Daoy (cell line): ENCODE measurements at places on chromosomes 5 and 9. TPM values are rescaled to one million over a fixed set of nuclear protein-coding genes. Genes with fewer than 3 reads are reported as not detected.

DNA sequence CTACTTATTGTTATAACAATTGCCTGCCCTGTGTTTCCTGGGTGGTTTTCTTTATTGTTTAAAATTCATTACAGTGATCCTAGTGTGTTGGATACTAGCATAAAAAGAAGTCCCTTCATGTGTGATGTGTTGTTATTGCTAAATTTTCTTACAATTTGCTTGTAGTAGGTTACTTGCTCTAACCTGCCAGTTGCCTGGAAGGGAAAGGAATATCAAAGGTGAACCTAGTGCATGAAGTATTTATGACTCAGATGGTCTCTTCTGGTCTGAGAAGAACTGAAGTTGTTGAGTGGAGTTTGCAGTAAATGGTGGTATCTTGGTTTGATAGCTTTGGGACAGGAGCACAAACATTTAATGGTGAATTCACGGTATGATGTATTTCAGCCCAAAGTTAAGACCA lies 58.0 kb downstream of the SH3GL2 start:
- no peak for DNase-seq

GRCh38 chr9:68970151-68970550 lies 43.8 kb downstream of the PRKACG start:
- DNase-seq, result no peak

DNA sequence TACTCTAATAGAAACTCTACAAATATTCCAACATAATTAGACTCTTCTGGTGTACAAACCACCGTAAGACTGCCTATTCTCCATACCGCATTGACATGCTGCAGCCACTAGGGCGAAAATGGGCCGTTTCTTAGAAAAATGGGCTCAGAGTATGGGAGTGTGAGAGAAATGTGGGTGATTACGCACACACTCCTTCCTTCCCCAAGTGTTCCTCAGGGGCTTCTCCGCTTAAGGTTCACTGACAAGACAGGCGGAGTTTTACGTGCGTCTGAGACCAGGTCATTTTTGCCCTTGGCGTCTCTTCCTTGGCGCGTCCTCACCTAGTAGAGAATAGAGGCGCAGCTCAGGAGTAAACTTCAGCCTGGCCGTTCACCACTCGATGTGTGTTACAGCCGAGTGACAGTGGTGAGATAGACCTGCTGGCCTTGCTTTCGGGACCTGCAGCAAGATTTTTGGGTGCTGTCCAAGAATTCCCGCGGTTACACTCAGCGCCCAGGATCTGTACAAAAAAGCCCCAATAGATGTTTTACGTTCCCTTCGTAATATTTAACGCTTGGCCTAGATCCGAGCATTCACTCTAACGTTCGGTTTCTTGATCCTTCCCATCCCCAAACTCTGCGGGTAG lies 1.8 kb upstream of the NTRK2 start:
- DNase-seq, result peak; percentile 62

DNA sequence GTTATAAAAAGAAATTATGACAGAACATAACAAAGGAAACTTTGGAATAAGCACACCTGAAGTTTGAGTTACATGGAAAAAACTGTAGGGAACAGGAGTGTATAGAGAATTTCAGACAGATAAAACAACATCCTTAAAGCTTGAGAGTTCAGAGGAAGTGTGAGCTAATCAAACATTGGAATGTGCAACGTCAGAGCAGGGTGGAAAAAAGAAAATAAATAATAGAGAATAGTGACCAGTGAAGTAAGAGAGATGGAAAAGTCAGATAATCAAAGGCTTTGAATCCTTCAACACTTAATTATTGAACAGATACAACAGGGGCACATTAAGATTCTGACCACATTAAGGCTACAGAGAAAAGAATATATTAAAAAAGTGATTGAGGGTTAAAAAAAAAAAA lies 128.5 kb upstream of the CDH10 start:
- no peak for DNase-seq

DNA sequence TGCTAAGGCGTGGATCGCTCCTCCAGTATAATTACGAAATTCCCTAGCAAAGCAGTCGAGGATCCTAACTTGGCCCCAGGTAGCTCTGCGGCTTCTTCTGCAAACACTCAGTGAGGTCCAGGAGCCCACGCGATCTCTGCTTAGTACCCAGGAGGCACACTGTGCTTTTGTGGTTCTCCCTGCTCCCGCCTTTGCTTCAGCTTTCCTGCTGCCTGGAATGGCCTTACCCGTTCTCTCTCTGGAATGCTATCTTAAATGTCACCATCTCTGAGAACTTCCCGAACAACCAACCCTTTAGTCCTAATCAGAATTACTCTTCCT lies 639 bp downstream of the INVS start:
- DNase-seq, result peak; percentile 56

DNA sequence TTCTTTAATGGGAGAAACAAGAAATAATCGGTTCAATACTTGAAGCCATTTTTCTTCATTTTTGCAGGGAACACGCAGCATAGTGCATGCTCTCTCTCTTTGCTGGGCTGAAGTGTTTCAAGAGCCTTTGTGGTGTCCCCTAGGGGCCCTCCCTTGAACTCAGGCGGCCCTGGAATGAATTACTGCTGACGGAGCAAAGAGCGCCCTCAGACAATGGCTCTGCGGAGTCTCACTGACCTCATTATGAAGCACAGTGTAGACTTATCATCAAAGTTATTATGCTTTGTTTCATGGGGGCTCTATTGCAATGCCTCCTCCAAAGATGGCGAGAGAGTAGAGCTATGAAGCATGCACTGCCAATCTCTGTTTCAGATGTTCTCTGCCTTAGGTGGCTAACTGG lies 64.8 kb upstream of the ADCY2 start:
- DNase-seq, result peak; percentile 8

DNA sequence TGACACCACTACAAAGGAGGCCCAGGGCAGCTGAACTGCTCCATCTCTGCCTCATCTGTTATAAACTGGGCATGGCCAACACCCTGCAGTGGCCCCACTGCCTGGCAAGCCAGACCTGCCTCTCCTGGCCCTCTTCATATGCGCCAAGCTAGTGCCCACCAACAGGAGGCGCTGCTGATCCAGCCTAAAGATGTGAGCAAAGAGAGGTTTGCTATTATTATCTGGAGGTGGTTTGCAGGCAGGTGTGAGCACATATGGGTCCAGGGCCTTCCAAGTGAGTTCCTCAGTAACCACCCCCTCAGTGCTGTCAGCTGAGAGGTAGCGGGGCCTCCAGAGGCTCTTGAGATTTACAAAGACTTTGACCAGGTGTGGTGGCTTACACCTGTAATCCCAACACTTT lies 232.2 kb downstream of the SYK start:
- DNase-seq, result peak; percentile 51

- no peak for DNase-seq
These were observed 63.6 kb downstream of the PTCD2 start for GRCh38 chr5:72383726-72384125.

DNA sequence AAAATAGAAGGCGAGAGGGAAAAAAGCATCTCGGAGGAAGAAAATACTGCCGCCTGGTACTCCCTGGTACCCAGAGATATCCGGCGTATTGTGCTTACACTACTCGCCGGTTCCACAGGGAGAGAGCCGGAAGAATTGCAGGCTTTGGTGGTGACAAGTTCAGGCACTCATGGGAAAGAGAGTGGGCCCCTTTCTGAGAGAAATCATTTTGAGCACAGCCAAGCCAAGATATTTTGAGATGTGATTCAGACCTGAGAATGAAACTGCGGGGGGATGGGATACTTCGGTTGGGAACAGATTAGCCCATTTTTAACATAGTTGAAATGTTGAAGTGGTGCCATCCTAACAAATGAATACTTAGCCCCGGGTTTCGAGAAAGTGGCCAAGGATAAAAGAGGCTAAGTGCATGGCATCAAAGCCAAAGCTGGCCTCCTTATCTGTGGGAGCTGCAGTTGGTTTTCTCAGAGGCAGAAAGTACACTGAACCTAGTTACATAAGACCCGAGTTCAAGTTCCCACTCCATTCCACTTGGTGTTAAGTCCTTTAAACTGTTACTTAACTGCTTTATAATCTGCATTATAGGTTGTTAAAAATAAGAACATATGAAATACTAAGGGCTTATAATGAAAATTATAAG lies 62.7 kb downstream of the SLC1A3 start:
- DNase-seq, result no peak

- no peak for DNase-seq
These were observed 94.0 kb downstream of the CACNA1B start for GRCh38 chr9:137971477-137972138.

DNA sequence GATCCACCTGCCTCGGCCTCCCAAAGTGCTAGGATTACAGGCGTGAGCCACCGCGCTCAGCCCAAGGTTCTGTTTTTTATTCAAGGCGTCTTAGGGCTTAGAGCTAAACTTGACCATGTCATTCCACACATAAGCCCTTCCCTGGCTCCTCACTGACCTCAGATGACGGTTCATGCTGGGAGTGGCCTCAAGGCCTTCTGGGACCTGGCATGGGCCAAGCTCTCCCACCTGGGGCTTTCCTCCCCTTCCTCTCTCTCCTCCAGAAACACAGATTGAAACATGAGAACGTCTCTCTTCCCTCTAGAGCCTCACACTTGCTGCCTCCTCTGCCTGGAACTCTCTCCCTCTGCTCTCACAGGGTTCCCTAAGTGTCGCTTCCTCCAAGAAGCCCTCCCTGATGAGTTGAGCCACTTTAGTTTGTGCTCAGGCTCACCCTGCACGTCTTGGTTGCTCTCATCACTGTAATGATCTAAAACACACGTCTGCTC lies 155.6 kb upstream of the IER5L start:
- DNase-seq, result no peak

GRCh38 chr5:142046191-142046590 lies 33.4 kb upstream of the GNPDA1 start:
- no peak for DNase-seq

DNA sequence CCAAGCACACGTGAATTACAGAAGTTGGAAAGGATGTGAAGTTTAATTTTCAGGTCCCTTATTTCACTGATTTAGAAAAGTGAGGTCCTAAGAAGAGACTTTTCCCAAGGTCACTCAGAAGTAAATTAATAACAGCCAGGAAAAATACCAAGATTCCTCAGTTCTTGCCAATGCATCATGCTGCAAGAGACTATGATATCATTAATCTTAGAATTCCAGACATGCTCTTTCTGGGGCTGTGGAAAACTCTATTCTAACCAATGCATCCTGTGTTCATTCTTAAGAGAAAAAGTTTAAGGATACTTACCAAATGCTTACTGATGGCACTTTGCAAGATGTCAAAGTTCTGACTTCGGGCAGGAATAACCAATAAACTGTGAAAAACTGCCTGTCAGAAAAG lies 42.8 kb downstream of the TEX10 start:
- no peak for DNase-seq

DNA sequence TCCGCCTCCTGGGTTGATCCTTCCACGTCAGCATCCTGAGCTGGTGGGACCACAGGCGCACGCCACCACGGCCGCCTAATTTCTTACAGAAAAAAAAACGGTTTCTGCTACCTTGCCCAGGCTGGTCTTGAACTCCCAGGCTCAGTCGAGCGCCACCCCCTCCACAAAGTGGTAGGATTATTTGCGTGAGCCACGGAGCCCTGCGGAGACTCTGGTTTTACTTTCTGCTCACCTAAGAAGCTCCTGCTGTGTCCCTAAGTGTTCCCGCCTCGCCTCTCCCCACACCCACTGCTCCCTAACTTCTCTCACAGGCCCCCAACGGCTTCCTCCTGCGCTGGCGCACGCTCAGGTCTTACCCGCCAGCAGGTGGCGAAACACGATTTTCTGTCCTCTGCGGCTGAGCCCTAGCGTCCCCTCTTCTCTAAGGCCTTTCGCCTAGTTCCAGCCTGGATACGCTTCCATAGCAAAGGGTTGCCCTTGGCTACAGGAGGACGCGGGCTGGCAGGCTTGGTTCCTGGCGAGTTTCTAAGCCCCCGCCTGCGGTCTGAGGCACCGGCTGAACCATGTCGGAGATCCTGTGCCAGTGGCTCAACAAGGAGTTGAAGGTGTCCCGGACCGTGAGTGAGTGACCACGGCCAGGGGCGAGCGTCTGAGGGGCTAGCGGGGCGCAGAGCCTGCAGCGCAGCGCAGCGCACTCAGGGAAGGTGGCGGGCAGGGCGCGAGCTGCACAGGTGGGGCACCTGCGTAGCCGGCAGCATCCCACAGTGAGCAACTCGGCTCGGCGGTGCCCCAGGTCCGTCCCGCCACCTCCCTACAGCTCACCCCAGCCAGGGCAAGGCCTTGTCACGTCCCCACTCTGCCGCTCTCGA lies at the start of gene SPEF2:
Gene SPEF2, plus strand, starts transcription at position 429 of the 869 bp plus-strand sequence. Its CDS starts 135 bp downstream, at position 564.
- peak; percentile 89 for DNase-seq

DNA sequence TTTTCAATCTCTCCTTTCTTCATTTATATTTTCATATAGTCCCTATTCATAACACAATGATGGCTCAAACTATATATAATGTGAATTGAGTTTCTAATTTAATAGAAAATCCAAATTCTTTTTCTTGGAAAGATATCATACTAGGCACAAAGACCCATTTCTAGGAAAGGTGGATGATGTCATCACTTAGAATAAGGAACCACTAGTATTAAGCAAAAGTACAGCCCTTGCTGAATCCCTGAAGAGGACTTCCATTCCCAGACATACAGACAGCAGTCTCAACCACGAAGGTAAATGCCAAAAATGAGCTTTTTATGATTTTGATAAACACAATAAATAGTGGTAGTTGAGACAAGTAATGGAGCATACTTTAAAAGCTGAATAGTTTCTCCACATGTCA lies 210.0 kb downstream of the FBN2 start:
- DNase-seq, result no peak

DNA sequence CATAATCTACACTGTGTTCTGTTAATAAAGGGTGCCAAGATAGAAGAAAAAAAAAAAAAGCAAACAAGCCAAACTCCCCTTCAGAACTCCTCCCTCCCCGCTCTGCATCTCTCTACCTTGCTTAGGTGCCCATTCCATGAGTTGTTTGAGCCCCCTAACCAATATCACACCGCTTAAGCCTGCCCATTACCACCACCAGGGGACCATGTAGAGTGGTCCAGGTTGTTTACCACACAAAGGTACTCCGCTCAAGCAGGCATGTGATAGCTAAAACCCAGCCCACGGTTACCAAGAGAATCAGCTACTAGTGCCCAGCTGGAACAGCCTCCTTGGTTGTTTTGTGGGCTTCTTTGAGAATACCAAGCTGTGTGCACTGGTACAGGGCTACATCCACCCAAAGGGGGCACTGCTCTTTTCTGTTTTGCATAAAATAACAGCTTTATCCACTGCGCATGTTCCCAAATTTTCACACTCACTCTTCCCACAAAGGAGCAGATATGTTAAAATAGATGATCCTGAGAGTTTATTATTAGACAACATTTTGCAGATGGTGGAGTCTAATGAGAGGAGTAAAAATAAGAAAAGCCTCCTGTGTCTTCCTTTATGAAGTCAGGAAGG lies 304.1 kb downstream of the DEPDC1B start:
- no peak for DNase-seq

DNA sequence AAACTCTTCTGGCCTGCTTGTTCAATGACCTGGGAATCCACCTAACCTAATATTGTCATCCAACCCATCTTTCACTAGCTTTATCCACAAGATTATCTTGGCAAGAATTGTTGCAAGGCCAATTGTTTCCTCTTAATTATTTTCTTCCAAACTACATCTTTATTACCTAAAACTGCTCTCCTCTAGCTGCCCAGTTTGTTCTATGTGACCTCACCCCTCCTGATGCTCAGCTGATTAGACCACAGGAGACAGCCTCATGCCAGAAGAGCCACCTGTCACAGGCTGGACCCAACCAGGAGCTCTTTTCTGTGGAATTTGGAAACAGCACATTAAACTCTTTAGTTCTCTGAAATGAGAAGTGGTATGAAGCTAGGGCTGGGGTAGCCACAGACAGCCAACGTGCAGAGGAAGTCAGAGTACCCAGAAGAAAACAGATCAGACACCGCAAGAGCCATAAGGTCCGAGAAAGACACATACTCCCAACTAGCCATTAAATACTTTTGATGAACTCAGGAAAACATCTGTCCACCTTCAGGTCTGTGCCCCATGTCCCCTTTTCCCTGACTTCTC lies 12.0 kb downstream of the SAXO1 start:
- no peak for DNase-seq

NTRK2 gene
- total RNA-seq, result 0.29 and 0.54 TPM in 2 replicates

SOHLH1 gene
- total RNA-seq, result 0.18 TPM in 1 of 2 replicates, not detected in the other

NEURL1B gene
- total RNA-seq, result 2.6 and 2.8 TPM in 2 replicates

LTC4S gene
- total RNA-seq, result not detected in 2 replicates

ISOC1 gene
- 35.6 and 37.4 TPM in 2 replicates for total RNA-seq
